ENCODE measurements at places on chromosomes 6 and 20.

- no peak for DNase-seq
Observed at GRCh38 chr6:131966443-131966842, 15.3 kb upstream of the CCN2 start.

- DNase-seq: no peak
Observed at GRCh38 chr6:168016176-168016620, 18.7 kb downstream of the KIF25 start.

DNA sequence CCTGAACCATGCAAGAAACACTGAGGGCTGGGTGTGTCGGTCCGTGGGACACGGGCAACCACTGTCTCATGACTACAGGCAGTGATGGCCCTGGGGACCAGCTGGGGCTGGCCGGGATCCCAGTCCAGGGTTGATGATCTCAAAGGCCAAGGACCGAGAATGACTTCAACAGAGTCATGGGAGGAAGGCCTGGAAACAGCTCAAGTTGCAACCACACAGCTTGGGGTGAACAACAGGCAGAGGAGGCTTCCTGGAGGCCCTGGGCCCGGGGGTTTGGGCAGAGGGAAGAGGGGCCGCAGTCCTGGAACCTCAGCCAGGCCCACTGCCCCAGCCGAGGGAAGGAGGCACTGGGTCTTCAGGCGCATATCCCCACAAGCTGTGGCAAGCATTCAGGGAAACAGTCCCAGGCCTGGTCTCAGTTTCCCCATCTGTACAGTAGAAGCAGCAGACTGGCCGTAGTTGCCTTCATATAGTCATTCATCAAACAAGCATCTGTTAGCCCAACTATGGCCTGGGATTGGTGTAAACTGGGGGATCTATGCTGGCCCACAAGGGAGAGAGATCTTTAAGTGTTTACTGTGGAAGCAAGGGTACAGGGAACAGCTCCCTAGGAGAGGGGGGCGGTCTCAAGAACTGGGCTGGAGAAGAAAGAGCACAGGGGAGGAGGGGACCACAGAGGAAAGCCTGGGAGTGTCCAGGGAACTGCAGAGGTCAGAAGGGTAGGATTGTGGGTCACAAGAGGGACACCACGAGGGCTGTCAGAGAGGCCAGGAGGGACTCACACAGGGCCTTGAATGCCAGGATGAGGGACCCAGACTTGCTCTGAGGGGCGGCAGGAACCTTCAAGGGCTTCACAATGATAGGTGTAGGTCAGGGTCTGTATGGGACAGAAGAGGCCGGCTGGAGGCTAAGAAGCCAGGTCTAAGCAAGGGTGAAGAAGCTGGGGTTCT lies 2.1 kb downstream of the MYL9 start:
- DNase-seq: no peak

DNA sequence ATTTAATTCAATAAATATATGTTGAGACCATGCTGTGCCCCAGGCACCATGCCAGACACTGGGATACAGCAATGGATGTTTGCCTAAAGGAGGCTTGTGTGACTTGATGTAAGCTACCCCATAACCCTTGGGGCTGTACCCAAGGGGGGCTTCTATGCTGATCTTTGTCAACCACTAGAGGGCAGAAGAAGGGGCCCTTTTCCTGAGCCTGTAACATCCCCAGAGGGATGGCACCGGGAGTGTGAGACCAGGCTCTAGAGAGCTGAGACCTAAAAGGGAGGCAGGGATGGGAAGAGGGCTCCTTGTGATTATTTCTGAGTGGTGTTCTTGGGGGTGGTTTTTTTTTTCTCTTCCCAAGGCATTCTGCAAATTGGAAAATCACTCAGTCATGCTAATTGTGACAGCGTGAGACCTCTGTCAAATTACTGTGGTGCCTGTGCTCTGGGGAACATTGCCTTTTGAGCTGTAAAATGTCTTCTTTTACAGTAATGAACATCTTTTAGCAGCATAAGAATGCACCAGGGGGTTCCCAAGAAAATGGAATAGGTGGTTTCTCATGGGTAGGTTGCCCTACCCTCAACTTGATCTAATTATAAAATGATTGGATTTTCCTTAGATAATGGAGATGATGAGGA lies 138.7 kb upstream of the SLC24A3 start:
- DNase-seq: no peak

GRCh38 chr6:5529015-5529414 lies 267.7 kb downstream of the FARS2 start:
- DNase-seq: no peak

GRCh38 chr20:8782804-8783203 lies 286.1 kb upstream of the PLCB4 start:
- no peak for DNase-seq

DNA sequence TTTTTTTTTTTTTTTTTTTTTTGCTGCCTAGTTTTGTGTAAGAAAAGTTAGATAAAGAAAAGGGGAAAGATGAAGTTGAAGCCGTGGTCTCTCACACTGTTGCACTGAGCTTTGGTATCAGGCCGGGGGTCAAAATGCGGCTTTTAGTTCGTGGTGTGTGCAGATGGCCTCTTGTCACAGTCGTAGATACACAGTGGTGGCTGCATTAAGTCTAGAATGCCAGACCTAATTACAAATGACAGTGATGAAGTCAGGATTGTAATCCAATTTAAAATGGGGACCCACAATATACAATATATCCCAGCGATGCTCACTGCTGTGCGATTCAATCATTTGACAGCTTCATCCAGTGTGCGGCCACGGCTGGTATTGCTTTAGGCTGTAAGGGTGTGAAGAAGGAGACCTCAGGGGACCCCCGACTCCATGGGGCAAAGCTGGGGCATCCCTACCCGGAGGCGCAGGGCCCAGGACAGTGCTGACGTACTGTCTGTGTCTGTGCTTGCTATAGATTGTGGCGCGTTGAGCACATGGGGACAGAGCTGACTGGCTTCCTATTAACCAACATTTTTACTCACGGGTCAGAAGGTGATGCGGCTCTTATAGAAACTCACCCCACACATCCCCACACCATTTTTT lies 210.0 kb upstream of the SOX4 start:
- DNase-seq: no peak

DNA sequence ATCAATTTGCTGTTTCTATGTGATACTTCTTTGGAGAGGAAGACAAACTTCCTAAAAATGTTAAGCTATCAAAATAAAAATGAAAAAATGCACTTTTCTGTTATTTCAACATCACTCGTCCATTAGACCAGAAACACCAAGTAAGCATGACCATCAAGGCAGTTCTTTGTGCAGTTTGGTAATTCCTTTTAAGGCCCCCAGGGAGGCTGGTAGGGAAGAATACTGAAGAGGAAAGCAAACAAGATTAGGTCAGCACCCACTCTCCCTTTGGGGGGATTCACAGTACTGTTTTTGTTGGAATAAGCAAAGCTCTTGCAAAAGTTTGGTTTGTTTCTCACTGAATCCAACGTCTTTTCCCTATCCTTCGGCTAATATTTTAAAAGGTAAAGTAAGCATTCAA lies 206.8 kb upstream of the SLC35B3 start:
- no peak for DNase-seq

- no peak for DNase-seq
Observed at GRCh38 chr6:89927791-89928550, 33.7 kb downstream of the GJA10 start.

DNA sequence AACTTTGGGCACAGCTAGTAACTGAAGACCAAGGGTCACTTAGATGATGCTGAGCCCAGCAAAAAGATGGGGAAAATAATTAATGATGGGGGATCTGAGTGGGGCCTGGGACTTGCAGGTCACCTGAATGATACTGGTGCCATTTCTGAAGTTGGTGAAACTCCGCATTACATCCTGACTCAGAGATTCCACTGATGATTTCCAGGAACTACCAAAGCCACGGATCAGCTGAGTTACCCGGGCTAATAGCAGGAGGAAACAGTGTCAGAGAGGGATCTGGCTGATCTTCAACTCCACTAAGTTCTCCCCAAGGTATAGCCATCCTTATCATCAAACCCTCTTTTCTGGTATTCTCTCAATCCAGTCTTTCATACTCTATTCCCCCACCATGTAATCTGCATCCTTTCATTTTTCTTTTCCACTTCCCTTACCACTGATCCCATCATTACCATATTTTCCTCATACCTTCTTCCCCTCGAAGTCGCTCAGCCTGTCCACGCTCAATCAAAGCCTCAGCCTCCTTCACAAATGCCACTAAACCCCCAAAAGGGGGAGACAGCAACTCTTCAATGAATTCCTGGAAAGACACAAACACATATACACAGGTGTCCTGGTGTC lies 20.2 kb downstream of the VPS52 start:
- DNase-seq: no peak

- DNase-seq: no peak
Observed at GRCh38 chr20:2578475-2579192, 42.3 kb downstream of the TMC2 start.

DNA sequence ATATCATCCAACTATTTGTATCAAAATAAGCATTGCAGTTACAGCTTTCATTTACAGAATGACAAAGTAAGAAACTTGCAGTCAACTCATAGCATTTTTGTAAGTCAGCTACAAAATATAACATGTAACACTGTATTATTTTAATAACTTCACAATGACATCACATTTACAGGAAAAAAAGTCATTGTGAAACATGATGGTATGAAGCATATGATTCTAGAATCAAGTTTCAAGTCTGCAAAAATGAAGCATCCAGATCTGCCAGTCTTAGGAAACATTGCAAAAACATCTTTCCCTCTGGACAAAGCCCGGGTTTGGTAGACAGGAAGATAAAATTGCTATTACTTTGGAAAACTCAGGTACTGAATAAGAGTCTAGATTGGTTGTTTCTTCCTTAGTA lies 263.9 kb upstream of the NT5E start:
- no peak for DNase-seq

GRCh38 chr6:121835662-121836061 lies 400.2 kb downstream of the GJA1 start:
- no peak for DNase-seq

GRCh38 chr6:117270843-117271507 lies 5.6 kb downstream of the VGLL2 start:
- no peak for DNase-seq

GRCh38 chr20:60338556-60338955 lies 380.3 kb downstream of the CDH26 start:
- no peak for DNase-seq

GRCh38 chr6:47439348-47439668 lies 38.3 kb upstream of the CD2AP start:
- no peak for DNase-seq

DNA sequence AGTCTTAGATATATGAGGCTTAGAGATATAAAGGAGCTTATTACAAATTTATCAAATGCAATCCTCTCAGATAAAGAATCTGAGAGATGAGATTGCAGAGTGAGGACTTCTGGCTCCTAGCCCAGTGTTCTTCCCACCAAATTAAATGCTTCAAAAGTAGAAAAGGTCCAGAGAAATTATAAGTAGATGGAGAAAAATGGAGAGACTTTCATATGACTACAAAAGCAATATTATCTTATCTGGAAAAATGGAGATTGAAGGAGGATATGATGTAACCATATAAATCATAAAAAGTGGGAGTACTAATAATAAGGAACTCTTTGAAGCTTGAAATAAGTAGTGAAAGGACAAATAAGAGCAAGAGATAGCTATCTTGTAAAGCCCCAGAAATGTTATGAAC lies 2.8 kb downstream of the KCTD20 start:
- DNase-seq: no peak

GRCh38 chr6:34325633-34326032 lies 66.8 kb downstream of the NUDT3 start:
- DNase-seq: no peak

DNA sequence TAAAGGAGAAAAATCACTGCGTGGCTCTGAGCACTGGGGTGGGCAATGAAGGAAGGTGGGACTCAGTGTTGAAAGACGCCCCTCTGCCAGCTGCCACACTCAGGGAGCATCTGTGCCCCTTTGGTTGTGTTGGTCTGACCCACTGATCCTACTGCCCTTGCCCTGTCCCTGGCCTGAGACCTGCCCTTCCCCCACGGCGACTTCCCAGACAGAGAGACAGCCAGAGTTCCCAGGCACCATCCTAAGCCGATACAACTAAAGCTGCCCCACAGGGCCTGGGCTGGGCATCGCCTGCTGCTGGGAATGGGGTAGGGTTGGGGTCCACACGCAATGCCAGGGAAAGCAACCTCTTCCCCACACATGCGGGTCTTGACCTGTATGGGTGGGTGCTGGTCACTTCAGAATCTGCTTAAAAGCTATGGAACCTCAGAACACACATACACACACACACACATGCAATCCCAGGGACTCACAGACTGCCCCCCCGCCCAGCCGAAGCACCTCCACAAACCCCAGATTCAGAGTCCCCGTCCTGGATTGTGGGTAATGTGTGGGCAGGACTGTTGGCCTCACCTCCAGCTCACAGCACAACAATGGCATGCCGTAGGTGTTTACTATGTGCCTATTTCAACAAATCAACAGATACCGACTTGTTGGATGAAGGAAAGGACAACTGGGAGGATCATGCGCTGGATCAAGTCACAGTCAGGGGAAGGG lies 10.9 kb upstream of the SPDEF start:
- DNase-seq: no peak

GRCh38 chr6:31270788-31271640 lies 878 bp downstream of the HLA-C start:
- DNase-seq: peak; percentile 56

DNA sequence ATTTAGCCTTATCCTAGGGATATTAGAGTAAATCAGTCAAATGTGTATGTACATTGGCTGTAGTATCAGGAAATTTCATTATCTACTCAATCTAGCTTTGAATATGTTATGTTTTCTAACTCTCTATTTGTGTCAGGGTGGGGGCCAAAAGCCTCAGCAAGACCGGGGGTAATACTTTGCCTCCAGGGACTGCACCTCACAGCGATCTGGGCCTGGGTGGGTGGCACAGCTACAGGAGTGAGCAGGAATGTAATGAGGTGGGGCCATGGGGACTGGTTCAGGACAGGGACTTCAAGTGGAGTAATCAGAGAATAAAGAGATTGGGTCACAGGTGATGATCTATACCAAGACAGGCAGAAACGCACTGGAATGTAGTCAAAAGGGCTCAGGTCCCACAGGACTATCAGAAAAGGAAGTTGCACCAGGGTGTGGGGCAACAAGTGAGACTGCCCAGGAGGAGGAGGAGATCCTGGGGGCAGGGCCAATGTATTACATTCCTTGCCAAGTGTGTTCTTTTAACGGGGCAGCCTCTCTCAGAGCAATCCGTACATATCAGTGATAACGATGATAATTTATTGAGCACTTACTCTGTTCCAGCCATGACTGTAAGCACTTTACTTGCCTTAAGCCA lies 54.0 kb downstream of the PIGU start:
- no peak for DNase-seq

- DNase-seq: no peak
Observed at GRCh38 chr20:61115364-61116065, 136.5 kb upstream of the CDH4 start.

- DNase-seq: no peak
Observed at GRCh38 chr6:148811459-148811858, 64.6 kb downstream of the UST start.

GRCh38 chr20:40192529-40192928 lies 496.5 kb downstream of the MAFB start:
- no peak for DNase-seq

DNA sequence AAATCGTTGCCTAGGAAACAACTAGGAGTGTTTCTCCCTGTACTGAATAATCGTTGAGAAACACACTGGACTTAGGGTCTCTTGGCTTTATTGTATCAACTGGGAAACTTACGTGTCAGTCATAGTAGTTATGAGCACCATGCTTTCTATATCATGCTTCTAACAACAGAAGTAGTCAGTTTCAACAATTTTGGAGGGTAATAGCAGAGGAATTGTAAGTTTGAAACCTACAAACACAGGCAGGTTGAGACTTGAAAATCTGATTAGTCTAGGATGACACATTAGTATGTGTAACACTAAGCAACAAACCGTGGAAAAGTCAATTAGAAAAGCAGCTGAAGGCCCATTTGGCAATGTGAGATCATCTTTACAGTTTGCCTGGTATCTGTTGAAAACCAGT lies 43.9 kb upstream of the FABP7 start:
- DNase-seq: no peak

- DNase-seq: no peak
Observed at GRCh38 chr6:14020551-14020950, 95.8 kb downstream of the RNF182 start.

Data from activated T-cell treated with anti-CD3 and anti-CD28 coated beads for 1 hour (primary cell).